ENCODE measurements at places on chromosomes 6 and 20.

DNA sequence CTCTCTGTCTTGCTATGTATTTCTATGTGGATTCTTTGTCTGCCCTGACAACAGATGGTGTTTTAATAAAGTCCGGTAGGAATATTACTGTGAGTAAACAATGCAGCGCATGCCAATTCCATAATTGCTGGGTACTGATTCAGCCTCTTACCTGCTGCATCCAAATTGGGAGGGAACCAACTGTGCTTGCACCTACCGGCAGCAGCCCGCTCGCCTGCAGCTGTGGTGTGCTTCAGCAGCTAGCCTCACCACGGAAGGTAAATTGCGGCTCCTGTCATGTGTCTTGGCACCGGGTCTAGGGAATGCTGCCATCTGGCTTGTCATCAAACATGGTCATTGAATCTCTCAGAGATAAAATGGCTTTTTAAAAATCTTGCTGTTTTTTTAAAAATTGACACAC is 704.8 kb upstream of the SLC35B3 start:
- DNase-seq: no peak

- DNase-seq: no peak
Measured at GRCh38 chr6:113450061-113450465, 407.1 kb upstream of the MARCKS start.

- no peak for DNase-seq
Measured at GRCh38 chr6:7425808-7426190, 36.2 kb downstream of the RIOK1 start.

DNA sequence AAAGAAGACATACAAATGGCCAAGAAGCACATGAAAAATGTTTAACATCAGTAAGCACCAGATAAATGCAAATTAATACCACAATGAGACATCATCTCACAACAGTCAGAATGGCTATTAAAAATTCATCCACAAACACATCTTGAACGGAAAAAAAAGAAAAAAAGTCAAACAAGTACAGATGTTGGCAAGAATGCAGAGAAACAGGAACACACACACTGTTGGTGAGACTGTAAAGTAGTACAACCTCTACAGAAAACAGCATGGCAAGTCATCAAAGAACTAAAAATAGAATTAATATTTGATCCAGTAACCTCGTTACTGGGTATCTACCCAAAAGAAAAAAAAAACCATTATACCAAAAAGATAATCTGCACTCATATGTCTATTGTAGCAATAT is 6.5 kb downstream of the STX7 start:
- DNase-seq: no peak

DNA sequence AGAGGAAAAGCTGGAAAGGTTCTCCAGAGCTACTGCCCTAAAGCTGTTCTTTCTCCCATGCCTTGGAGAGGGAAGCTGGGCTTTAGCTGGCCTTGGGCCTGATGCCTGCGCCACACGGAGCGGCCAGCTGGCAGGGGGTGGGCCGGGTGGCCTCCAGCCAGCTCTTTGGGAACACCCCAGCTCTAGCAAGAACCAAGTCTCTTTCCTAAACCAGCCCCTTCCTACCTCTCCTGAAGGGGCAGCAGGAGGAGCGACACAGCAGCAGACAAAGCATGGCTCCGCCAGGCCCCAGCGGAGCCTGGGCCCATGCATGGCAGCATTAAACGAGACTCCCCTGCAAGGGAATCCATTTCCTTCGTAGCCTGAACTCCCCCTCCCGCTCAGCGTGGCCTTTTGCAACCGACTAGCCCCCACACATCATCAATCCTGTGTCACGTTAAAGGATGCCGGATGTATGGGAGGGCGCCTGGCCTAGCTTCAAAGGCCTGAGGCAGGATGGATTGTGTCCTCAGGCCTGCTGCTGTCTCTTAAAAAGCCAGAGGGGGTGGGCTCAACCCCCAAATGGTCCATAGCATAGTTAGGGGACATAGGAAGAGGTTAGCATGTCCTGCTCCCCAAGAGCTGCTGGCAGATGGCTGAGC is 14.0 kb downstream of the MRPS18A start:
- no peak for DNase-seq

- no peak for DNase-seq
Measured at GRCh38 chr20:62310757-62311121, 7.9 kb downstream of the ADRM1 start.

DNA sequence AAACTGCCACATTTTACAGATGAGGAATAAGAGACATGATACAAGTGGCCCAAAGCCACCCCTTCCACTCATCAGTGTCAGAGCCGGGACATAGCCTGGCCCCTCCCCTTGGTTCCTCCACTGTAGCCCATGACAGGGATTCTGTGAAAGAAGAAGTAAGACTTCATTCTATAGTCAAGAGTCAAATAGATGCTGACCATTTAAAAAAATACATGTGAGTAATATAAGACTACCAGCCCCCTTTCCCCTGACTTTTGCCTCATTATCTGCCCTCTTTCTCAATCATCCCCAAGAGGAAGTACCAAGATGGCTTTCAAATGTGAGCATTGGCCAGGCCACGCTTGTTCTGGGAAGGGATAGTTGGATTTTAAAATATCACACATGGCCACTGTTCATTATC is 57.8 kb upstream of the TAB2 start:
- DNase-seq: no peak

DNA sequence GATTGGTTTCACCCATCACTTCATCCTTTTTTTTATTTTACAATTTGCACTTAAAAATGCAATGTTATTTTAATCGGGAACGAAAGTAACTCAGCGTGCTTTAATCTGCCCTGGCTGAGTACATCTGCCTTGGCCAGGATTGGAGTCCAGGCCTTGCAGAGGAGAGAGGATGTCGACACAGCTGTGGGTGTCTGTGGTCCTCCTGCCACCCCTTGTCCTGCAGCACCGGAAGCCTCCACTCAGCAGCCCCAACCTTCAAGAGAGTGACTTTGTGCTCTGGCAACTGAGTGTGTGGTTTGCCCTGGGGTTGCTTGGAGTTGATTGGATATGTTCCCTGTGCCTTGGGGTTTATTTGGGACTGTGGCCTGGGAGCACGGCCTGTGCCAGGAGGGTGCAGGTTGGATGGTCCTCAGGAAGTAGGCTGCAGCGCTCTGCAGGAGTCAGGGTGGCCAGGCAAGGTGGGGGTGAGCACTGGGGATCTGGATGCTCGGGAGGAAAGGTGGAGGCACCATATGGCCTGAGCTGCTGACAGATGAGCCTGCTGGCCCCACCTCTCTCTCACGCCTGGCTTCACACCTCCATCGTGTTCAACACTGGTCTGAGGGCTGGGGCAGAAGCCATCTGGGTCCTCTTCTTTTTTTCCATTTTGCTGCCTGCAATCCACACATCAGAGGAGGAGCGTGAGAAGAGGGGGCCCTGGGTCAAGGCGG is 4.3 kb downstream of the MYT1 start:
- DNase-seq: no peak

DNA sequence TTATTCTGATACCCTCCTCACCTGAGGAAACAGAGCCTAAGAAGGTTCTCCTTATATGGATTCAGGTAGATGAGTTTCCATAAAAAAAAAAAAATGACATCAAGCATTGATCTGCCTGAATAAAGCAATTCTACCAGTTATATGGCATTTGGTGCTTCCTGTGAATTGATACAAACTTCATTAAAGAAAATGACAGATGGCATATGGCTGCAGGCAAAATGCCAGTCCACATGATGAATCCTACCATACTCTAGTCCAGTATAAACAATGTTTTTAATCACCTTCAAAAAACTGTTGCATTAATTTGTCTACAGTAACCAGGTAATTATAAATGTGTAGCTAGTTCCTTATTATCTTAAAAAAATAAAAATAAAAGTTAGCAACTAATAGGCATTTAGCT is 559.2 kb upstream of the FLRT3 start:
- DNase-seq: no peak

- DNase-seq: no peak
Measured at GRCh38 chr20:45515147-45515913, at the start of gene SPINT3. TSS of gene SPINT3 (minus strand) at chr20:45515622. CDS start at chr20:45515608, 14 bp downstream.

DNA sequence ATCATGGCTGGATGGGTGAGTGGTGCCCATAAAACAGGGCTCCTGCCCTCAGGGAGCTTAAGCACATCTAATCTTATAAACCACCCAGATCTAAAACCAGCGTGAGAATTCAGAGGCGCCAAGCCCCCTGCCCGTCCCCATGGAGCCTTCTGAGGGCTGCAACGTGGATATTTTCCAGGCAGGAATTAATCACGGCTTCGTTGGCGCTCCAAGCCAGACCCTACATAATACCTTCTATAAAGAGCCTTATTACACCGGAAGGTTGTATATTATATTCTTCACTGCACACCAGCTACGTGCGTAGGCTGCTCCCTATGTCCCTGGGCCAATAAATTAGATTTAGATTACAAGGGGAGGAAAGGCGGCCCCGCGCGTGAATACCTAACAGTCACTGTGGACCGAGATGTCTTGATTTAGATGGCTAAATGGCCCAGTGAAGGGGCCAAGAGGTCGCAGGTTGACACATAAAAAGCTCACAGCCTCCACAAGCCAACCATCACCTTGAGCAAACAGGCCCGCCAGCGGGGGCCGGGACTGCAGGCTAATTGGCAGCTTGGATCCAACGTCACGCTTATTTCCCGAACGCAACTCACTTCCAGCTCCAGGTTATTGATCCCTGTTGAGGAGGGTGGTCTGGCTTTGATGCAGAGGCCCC is 64.7 kb upstream of the APCDD1L start:
- DNase-seq: no peak

DNA sequence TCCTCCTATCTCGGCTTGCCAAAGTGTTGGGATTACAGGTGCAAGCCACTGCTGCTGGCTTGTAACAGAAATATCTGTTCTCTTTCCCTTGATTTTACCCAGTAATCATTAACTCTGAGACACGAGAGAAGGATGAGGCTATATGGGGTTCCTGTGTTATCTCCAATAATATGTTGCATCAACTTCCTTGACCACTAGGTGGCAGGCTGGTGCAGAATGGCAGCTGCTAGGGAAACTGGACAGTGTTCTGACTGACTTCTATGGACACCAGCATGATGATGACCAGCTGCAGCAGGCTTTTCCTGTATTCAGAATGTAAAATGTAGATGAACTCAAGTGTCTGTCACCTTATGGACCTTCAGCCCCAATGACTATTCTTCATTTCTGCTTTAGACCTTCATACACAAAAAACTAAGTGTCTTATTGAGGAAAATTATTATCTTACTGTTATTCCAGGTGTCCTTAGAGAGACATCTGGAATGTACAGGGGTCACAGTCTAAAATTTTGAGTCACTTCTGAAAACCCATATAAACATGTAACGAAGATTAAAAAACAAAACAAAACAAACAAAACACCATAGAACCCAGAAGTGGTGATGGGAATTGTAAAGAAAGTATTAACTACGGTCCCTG is 20.4 kb upstream of the CD109 start:
- DNase-seq: peak; percentile 39

- DNase-seq: no peak
Measured at GRCh38 chr6:11218538-11219399, 13.7 kb downstream of the NEDD9 start.

DNA sequence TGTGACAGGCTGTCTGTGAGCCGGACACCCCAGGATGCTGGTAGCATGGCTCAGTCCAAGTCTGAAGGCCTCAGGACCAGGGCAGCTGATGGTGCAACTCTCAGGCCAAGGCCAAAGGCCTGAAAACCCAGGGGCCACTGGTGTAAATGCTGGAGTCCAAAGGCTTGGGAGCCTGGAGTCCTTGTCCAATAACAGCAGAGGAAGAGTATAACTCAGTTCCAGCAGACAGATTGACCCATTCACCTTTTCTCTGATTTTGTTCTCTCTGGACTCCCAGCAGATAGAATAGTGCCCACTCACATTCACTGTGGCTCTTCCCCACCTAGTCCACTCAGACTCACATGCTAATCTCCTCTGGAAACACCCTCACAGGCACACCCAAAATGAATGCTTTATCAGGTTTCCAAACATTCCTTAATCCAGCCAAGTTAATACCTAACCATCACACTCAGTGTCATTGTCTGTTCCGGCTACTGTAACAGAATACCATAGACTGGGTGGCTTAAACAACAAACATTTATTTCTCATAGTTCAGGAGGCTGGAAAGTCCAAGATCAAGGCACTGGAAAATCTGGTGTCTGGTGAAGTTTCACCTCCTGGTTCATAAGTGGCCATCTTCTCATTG is 5.0 kb upstream of the TRAF3IP2 start:
- no peak for DNase-seq

DNA sequence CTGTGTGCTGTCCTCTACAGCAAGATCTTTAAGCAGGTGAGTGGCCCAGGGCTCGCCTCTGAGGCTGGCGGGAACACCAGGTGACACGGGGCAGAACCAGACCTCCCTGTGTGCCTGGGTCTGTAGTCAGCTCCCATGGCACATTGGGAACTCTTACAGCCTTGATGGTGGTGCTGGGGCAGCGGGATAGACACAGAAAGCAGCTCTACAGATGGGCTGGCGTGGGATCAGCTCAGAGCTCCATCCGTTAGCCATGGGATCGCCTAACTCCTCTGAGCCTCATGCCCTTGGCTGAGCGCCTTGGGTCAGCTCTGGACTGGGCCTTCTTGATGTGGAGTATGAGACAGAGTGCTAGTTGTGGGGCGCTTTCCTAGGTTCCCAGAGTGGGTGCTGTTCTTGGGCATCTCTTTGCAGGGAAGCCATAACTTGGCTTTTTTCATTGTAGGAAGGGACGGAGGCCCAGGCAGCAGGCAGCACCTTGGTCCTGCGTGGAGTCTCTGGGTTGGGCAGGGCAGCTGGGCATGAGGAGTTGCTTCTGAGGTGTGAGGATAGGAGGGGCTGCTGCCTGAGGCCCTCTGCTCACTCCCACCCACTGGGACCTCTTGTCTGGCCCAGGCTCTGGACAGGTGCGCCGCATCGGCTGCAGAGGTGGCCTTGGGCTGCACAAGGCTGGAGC is 51.3 kb downstream of the EFCAB8 start:
- DNase-seq: no peak

GRCh38 chr6:157226761-157227160 is 96.6 kb downstream of the TMEM242 start:
- no peak for DNase-seq

GRCh38 chr20:35635652-35636051 is 20.0 kb downstream of the SPAG4 start:
- DNase-seq: no peak

DNA sequence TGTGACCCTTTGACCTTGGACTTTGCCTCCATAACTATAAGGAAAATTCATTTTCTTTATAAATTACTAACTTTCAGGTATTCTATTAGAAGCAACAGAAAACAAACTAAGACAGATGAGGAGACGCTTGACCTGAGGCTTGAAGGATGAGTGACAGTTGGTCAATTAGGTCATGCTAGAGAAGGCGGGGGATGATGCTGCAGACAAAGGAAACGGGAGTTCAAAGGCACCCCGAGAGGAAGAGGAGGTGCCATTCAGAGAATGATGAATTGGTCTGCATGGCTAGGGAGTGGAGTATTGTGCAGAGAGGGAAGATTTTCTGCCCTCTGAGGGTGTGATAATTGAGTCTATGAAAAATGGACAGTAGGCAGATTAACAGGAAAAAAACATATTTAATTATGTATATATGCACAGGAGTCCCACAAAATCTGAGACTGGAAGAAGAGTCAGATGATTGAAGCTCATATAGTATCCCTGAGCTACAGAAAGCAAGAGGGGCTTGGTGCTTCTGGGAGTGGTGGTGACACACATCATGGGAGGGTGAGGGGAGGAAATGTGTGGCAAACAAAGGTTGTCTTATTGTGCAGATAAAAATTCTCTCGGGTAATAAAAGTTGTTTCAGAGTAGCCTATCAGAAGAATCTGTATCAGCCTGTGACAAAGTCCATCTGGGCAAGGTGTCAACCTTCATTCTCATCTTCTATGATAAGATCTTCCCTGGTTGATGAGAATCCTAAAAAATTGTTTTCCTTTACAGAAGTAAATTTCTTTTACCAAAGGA is 20.4 kb upstream of the FUCA2 start:
- no peak for DNase-seq

- DNase-seq: no peak
Measured at GRCh38 chr20:46367967-46368901, 38.2 kb downstream of the ELMO2 start.

- no peak for DNase-seq
Measured at GRCh38 chr20:21509079-21509596, 4.7 kb downstream of the NKX2-2 start.

All from GDM1 (cell line).